Activated T-helper 17 cell treated with anti-CD3 and anti-CD28 coated beads, Interleukin-2, amount 50 U/mL, for 72 hours (primary cell): ENCODE measurements at places on chromosomes 7 and 10. TPM values are rescaled to one million over a fixed set of nuclear protein-coding genes. Genes with fewer than 3 reads are reported as not detected.

GRCh38 chr7:122864838-122865237 is 21.4 kb downstream of the CADPS2 start:
- ATAC-seq, result no peak

DNA sequence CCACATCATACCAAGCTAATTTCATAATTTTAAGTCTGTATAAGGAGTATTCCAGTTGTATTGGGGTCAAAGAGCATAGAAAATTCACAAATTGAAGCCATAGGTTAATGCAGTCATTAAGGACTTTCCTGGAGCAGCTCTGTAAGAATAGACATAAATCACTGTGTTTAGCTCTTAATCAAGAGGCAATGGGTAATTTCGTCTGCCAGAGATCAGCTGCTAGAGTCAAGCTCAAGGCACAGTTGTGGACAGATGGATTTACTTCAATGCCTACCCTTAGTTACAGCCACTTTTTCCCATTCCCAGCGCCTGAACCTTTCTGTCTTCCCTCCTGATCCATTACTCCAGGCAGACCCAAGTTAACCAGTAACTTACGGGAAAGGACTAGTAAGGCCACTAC is 40.6 kb upstream of the AGBL3 start:
- ATAC-seq, result no peak

DNA sequence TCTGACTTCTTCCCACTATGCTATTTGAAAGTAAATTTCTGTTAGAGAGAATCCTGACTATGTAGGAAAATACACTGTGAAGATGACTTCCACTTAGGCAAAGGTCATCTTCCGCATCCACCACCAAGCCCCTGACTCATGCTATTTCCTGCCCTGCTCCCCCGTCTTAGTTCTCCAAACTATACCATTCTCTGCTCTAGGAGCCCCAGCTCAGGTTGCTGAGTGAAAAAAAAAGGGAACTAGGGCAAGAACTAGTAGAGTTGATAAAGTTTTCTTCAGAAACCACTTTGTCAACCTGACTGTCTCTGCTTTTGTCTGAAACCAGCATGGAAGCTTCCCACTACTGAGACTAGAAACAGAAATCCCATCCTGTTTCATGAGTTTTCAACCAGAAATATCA is 96.9 kb downstream of the EVX1 start:
- no peak for ATAC-seq

Gene FEZF1
- not detected for total RNA-seq

Gene ANAPC16
- total RNA-seq, result 74.3 TPM

- no peak for ATAC-seq
These were observed 1.8 kb downstream of the SEPTIN7 start for GRCh38 chr7:35802649-35803048.

Gene RADIL
- 0.56 TPM for total RNA-seq

Gene TRIM56
- 45.4 TPM for total RNA-seq

DNA sequence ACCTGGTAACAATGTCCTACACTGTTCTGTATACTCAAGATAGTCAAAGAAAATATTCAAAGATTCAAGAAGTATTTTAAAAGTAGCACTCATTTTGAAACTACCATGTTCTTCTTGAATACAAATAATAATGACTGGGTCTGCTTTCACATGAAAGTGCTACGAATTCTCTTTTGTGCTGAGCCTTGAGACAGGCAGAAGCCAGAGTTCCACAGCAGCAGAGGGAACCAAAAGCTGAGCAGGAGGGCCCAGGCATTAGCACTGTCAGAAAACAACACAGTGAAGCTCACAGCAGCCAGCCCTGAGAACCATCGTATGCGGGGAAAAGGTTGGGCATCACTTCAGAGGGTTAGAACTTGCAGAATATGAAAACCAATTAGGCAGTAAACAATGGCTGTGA is 38.9 kb downstream of the ANKMY2 start:
- ATAC-seq, result no peak

Gene GNA12
- 17.4 TPM for total RNA-seq

DNA sequence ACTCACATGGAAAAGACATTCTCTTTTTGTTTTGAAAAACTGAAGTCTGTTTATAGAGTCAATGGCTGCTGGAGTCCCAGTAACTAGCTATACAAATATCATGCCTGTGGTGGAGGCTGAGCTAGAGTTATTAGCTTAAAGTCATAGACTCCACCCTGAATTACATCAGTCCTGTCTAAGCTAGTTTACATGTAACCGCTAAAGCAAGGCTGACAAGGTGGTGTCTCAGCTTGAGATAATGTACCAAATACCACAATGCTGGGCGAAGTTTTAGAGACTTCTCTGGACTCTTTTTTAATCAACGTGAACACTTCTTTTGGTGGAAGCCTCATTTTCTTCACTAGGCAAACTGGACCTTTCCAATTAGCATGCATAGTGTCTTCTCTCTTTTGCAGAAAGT is 219.4 kb downstream of the ANK3 start:
- ATAC-seq, result no peak

Gene MSMB
- not detected for total RNA-seq

DNA sequence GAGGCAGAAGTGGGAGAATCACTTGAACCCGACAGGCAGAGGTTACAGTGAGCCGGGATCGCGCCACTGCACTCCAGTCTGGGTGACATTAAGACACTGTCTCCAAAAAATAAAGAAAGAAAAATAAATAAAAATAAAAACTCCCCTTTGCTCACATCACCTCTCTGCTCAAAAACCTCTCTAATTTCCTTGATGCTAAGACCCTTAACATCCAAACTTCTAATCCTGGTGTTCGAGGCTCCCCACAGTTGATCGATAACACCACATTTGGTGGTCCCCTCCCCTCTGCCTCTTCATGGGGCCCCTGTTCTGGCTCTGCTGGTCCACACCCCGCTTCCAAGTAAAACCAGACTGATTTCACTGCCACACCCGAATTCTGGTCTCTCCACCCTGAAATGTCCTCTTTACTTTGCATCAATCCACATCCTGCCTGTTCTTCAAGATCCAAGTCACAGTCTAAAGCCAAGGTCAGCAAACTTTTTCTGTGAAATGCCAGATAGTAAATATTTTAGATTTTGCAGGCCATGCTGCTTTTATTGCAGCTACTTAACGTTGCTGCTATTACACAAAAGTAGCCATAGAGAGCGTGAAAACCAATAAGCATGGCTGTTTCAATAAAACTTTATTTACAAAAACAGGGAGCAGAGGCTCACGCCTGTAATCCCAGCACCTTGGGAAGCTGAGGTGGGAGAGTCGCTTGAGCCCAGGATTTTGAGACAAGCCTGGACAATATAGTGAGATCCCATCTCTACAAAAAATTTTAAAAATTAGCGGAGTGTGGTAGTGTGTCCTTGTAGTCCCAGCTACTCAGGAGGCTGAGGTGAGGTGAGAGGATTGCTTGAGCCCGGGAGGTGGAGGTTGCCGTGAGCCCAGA is 11.8 kb downstream of the MOSPD3 start:
- ATAC-seq, result no peak

Gene TRIL
- total RNA-seq, result not detected

DNA sequence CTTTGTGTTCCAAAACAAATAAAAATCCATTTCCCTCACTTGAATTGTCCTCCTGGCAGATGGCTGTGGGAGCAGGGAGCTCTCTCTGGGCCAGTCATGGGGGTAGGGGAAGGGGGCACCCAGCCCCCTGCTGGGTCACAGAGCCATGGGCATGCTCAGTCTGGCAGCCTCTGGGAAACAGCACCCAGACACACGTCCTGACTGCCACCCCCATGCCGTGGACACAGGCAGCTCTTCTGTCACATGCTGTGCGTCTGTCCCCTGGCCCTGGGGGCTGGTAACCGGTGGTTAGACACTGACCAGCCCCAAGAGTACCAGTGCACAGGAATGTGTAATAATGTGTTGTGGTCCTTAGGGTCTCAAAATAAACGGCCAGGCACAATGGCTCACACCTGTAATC is 47.0 kb downstream of the RASGEF1A start:
- no peak for ATAC-seq

Gene SPDYE6
- total RNA-seq, result not detected

Gene WEE2
- not detected for total RNA-seq

- ATAC-seq, result peak; percentile 4
These were observed 179.5 kb downstream of the REEP3 start for GRCh38 chr10:63700631-63701156.

- no peak for ATAC-seq
These were observed 231.3 kb upstream of the CELF2 start for GRCh38 chr10:10786109-10787090.

Gene GJC3
- total RNA-seq, result not detected

Gene ASIC3
- total RNA-seq, result 9.0 TPM

Gene SRI
- 223 TPM for total RNA-seq

DNA sequence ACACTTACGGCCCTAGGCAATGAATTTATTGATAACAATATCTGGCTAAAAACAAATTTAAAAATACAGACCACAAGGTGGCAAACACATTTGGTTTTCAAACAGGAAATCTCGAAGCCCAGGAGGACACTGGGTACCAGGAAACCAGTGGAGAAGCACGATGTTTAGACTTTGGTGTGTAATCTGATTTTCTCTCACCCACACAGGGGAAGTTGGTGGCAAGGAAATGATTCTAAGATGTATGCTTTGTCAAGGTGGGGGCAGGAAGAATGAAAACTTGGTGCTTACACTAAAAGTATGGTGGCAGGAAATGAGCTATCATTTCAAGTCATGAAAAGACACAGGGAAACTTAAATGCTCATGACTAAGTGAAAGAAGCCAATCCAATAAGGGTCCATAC is 113.2 kb upstream of the ANKRD1 start:
- peak; percentile 94 for ATAC-seq

DNA sequence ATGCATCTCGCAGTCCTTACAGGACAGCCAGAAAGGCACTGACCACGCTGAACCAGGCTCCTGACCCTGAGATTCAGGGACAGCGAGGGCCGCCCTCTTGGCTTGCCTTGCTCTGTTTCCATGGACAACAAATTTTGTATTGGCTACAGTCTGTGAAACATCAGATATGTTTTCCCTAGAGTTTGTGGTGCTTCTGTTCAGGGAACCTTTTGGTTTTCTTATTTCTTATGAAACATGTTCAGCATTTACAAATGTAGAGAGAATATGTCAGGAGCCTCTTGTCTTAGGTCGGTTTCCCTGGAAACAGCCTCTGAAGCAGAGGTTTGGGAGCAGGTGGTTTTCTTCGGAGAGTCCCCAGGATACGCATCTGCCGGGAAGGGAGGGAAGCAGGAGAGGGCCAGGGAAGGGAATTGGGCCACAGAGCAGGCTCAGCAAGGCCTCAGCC is 260.1 kb downstream of the CCDC3 start:
- no peak for ATAC-seq

DNA sequence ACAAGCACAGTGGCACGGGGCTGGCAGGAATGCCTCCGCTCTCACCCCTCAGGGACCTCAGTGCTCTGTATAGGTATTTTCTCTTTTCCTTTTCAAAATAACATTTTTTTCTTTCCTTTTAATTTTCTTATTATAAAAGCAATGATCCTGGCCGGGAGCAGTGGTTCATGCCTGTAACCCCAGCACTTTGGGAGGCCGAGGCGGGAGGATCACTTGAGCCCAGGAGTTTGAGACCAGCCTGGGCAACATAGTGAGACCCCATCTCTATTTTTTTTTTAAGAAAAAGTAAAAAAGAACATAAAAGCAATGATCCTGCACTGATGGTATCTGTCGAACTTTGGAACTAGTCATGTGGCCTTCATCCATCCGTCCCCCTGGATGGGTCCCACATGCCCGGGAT is 3.2 kb downstream of the PRF1 start:
- no peak for ATAC-seq

Gene MMS19
- 90.5 TPM for total RNA-seq

DNA sequence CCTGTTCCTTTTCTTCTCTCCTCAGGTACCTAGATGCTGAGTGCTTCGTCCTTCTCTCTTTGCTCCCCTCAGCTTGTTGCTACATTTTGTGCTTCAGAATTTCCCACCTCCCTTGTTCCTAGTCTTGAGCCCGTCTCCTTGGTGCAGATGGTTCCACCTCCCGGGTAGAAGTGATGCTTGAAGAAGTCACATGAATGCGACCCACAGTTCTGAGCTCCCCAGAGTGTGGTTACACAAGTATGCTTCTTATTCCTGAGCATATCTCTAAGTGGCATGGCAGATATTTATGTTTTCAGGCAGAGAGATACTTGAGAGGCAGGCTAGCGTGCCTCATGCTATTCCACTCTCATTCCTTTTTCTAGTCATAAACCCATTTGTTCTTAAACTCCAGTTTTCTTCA is 34.0 kb downstream of the INPP5F start:
- no peak for ATAC-seq

GRCh38 chr7:96599288-96599936 is 110.2 kb downstream of the SEM1 start:
- ATAC-seq, result no peak

GRCh38 chr10:22723343-22723779 is 9.0 kb upstream of the PIP4K2A start:
- no peak for ATAC-seq

Gene IRF5
- 25.4 TPM for total RNA-seq

- ATAC-seq, result no peak
These were observed 697.6 kb downstream of the KCNMA1 start for GRCh38 chr10:76939933-76940468.

- ATAC-seq, result no peak
These were observed 9.5 kb upstream of the RBM20 start for GRCh38 chr10:110634527-110635209.

DNA sequence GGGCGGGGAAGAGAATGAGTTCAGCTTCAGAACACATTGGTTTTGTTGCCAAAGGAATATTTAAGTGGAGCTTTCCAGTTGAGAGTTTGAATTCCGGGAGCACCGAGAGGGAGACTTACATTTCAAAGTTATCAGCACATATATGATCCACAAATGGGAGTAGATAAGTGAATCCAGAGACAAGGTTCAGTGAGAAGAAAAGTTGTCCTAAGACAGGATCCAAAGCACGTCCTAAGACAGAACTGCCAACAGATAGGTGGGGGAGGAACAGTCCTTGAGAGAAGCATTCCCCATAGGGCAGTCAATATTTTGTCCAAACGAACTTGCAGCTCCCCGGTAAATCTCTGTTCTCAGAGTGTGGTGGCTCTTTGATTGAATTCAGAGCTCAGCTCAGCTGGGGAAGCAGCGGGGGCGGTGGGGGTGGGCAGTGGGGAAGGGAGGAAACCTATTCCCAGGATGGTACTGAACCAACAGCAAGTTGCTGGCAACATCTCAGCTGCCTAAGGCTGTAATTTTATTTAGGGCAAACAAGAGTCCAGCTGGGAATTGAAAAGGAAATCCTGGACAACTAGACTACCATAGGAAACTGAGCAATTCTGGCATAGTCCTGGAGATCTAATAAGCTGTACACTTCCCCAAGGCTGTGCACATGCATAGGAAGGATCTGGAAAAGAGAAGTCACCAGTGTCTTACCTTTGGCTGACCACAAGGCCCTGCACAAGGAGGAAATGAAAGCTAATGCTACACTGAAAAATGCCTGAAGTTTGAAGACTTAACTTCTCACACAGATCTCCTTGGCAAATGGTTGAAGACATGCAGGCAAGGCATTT is 94.2 kb upstream of the CXCL12 start:
- ATAC-seq, result no peak

Gene TCAF2
- 106 TPM for total RNA-seq

Gene SLC29A4
- total RNA-seq, result 3.2 TPM

Gene MMRN2
- total RNA-seq, result not detected

Gene PRPS1L1
- total RNA-seq, result not detected

DNA sequence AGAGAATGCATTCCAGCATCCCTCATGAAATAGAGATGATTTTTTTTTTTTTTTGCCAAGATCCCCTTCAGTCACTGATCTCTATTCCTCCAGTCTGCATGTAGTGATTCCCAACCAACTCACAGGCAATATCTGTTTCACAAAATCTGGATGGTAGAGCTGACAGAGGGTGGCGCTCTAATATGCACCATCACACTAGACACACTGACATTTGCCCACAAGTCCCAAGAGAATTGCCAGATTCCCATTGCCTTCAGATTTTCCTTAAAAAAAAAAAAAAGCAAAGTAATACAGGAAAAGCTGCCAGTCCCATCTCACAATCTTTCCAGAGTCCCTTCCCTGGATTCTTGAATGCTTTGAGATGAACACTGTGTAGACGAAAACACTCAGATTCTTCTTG is 301.0 kb downstream of the SORCS1 start:
- ATAC-seq, result no peak

Gene TAS2R5
- 2.4 TPM for total RNA-seq
